ENCODE measurements at places on chromosomes 16 and 17.
A peak's percentile ranks its signal among the peaks of the same experiment; 100 is the strongest.

- DNase-seq: no peak
These were observed 10.4 kb upstream of the NLRC3 start for GRCh38 chr16:3587547-3588110.

GRCh38 chr17:17201907-17202306 is 4.2 kb downstream of the PLD6 start:
- DNase-seq: no peak

GRCh38 chr16:29925105-29925756 is 795 bp downstream of the KCTD13 start:
- DNase-seq: no peak

DNA sequence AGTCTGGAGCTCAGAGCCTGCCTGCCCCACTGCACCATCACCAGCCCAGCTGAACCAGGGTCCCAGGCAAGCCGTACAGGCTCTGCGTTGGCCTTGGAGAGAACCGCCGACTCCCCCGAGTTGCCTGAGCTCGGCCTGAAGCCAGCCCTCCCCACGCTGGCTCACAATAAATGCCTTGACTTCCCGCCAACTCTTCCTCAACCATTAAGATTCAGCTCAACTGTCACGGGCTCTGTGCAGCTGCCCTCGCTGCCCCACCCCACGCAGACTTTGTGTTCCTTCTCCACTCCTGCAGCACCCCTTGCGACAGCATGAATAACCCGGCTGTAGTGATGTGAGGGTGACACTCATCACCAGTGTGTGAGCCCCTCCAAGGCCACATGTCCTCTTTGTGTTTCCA is 4.8 kb upstream of the QPRT start:
- no peak for DNase-seq

DNA sequence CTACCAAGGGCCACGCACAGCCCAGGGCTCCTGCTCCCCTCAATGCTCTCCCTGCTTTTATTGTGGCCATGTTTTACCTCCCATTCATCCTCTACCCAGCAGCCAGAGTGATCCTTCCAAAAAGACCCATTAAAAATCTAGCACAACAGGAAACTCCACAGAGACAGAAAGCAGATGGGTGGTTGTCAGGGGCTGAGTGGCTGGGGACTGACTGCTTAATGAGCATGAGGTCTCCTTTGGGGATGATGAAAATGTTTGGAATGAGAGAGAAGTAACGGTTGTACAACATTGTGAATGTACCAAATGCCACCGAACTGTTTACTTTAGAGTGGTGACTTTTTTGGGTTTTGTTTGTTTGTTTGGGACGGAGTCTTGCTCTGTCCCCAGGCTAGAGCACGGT is 107.4 kb downstream of the GAS7 start:
- DNase-seq: no peak

- no peak for DNase-seq
These were observed 214.0 kb upstream of the MPHOSPH6 start for GRCh38 chr16:82384017-82384416.

GRCh38 chr17:61402978-61403800 is 3.5 kb downstream of the TBX2 start:
- no peak for DNase-seq

GRCh38 chr17:68559316-68559715 is 41.9 kb downstream of the FAM20A start:
- DNase-seq: no peak

DNA sequence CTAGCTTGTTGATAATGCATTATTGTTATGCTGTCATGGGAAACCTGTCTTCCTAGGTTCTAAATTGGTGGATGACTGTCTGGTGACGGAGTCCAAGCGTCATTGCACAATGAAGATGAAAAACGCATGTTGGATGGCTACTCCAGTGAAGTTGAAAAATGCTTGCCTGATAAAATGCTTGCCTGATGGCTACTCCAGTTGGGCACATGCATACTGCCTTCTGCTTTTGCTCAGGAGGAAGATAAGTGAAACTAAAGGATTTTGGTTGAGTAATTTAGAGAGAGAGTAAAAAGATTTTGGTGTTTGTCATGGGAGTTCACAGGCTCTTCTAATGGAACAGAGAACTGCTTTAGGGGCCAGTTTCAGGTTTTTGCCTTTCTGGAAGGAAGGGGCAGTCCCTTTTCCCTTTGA is 118.6 kb downstream of the PRKCA start:
- no peak for DNase-seq

DNA sequence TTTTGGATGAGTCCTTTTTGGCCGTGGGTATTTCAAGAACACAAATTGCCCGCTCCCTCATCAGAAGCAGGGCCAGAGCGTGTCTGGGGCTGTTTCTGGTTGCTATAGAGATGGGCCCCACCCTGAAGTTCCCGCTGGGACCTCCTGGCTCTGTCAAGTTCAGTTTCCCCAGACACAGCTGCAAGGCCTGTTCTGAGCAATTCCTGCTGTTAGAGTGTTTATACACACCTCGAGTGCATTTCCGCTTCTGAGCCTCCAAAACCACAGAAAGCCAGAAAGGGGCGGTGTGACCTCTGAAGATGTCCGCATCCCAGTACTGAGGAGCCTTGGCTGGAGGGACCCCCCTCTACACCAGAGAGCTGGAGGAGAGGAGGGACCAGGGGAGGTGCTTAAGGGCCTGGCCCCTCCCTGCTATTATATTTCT is 9.3 kb upstream of the WBP2 start:
- DNase-seq: no peak

GRCh38 chr16:85543536-85543935 is 69.6 kb upstream of the GSE1 start:
- DNase-seq: no peak

DNA sequence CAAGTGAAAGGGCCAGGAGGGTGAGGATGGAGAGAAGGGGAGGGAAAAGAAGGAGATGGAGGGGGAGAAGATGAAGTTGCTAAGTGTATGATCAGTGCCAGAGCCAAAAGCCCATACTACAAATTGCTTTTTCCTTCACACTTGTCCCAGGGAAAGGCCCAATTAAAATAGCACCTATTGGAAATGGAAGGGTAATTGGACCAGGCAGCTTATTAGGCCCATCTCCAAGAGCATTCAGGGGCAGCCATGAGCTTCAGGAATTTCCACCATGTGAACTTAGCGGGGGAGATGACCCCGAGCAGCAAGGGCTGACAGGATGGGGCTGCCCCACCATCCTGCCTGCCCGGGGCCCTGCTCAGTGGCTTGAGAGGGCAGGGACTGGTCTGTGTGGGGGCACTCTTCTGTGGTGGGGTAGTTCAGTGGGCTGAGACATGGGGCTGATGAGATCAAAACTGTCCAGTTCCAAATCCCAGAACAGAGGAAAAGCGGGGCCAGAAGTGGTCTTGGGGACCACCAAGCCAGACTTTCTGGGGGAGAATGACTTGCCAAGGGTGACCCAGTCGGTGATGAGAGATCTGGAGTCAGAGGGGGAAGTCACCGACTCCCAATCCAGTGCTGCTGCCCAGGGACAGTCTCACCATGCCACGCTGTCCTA is 27.5 kb downstream of the GOSR2 start:
- no peak for DNase-seq

GRCh38 chr17:81208651-81209050 is 14.1 kb downstream of the CEP131 start:
- DNase-seq: no peak

- no peak for DNase-seq
These were observed 10.4 kb downstream of the NCBP3 start for GRCh38 chr17:3835410-3836229.

- DNase-seq: no peak
These were observed at the start of gene GPR139 for GRCh38 chr16:20073203-20074098. GPR139 (minus strand) TSS chr16:20073890; CDS start chr16:20073616, 274 bp downstream.

- no peak for DNase-seq
These were observed 236.1 kb upstream of the CDH5 start for GRCh38 chr16:66130296-66130905.

GRCh38 chr17:9123594-9124553 is 102.6 kb downstream of the NTN1 start:
- no peak for DNase-seq

GRCh38 chr16:65497571-65497970 is 375.7 kb upstream of the CDH11 start:
- no peak for DNase-seq

GRCh38 chr17:6569370-6570285 is 13.3 kb upstream of the PITPNM3 start:
- no peak for DNase-seq

- no peak for DNase-seq
These were observed 153.3 kb downstream of the CHD9 start for GRCh38 chr16:53207810-53208752.

DNA sequence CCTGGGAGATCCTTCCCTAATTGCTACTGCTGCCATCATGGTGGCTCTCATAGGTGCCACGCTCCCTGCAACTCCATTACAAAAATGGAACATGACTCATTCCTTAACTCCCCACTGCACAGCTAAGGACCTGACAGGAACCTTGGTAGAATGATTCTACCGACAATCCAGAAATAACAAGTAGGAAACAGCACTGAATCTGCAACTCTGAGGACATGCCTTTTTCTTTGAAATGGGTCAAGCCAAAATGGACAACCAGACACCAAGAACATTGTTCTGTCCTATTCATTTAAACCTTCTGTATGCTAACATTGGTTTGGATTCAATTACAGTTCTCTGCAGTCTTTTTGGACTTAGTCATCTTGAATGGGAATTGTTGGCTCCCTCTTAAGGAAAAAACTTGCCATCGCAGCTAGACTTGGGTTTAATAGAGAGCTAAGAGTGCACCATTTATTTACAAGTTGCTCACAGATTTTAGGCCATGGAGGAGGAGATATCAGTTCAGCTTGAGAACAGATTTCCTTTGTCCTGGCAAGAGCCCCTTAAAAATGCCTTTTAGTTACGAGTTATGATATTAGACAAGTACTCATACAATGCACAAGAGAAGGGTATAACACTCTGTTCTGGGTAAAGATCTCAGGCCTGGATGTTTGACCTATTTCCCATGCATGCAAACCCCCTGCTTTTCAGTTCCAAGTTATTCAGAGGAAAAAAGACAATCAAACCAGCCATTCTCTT is 20.9 kb upstream of the NSRP1 start:
- DNase-seq: no peak

DNA sequence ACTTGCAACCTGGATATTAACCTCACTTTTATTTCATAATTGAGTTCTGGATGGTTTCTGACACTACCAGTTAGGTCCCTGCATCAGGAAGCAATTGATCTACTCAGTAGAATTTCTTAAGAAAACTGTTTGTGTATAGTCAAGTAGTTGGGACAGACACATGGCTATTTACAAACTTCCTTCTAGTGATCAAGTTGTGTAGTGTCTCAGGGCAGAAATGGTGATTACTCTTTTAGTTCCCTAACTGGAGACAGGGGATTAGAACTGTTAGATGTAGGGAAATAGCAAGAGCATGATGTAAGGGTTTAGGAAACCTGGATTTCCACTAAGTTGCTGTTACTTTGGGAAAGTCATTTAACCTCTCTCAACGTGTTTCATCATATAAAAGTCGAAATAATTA is 30.4 kb downstream of the TMEM100 start:
- no peak for DNase-seq

DNA sequence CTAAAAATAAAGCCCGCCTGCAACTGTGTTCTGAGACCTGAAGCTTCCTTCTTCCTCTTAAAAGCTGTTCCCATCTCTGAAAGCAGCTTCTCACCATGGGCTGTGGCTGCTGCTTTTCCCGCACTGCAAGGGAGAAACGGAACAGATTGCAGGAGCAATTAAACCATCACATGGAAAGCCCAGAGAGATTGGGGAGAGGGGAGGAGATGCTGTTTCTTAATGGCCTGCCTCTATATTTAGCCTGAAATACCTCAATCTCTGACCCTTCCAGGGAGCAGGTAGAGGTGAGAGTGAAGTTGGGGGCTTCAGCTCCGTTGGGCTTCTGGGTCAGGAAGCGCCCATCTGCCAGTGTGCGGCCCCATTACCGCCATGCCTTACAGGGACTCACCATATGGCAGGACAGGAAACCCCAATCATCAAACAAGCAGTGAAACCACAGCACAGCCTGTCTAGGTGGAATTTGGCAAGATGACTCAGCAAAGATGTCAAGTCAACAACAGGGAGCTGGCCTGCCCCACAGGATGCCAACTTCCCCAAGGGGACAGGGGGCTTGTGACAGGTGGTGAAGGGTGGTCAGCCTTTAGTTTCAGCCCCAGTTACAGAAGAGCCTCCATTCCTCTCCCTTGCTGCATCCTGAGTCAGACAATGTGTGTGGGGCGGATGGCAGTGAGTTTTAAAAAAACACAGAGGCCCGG is 286.6 kb upstream of the CCL2 start:
- DNase-seq: no peak

DNA sequence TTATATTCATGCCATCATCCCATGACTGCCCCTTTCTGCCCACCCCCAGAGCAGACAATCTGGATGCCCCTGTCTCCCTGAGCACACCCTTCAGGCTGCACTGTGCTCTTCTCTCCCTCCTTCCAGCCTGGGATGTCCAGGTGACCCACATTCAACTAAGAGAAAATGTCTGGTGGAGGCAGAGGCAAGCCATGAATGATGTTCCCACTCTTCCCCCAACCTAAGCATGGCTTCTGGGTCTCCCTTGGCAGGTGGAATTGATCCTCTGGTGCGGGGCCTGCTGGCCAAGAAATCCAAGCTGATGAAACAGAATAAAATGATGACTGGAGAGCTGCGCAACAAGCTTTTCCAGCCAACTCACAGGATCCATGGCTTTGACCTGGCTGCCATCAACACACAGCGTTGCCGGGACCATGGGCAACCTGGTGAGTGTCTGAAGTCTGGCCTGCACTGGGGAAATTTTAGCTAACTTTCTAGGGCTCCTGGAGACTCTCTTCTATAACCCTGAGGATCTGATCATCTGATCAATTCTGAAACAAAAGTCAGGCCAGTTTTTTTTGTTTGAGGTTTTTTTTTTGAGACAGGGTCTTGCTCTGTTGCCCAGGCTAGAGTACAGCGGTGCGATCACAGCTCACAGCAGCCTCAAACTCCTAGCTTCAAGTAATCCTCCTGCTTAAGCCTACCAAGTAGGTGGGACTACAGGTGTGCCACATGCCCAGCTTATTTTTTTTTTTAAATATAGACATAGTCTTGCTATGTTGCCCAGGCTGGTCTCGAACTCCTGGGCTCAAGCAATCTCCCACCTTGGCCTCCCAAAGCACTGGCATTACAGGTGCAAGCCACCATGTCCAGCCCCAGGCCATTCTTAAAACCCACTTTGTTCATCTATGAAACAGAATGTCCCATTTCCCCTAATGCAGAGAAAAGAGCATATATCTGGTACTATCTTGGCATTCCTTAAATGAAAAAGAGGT is 14.5 kb downstream of the MPO start:
- no peak for DNase-seq

GRCh38 chr17:47388825-47389224 is 65.1 kb downstream of the EFCAB13 start:
- no peak for DNase-seq

- DNase-seq: no peak
These were observed 38.9 kb downstream of the PLCG2 start for GRCh38 chr16:81817789-81818567.

GRCh38 chr16:66961065-66961744 is at the start of gene CES3:
CES3 (plus strand) TSS chr16:66961266; CDS start chr16:66961308, 42 bp downstream.
- no peak for DNase-seq

GRCh38 chr17:80761110-80761871 is 216.7 kb downstream of the RPTOR start:
- DNase-seq: peak; percentile 32

GRCh38 chr16:30808146-30808545 is 21.1 kb upstream of the ZNF629 start:
- no peak for DNase-seq
